Right hindlimb (tissue), 1 donor: ENCODE measurements at places on chromosomes 11 and 22.

DNA sequence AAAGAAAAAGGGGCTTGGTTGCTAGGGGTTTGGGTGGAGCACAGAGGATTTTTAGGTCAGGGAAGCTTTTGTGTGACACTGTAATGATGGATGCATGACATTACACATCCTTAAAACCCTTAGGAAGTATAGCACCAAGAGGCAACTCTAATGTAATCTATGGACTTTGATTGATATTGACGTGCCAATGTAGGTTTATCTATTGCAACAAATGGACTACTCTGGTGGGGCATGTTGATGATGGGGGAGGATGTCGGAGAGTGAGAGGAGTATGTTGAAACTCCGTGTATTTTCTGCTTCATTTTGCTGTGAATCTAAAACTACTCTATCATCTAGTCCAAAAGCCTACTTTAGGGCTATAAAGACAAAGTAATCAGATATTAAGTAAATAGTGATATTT, 72.3 kb upstream of the PAX6 start:
- no peak for DNase-seq

DNA sequence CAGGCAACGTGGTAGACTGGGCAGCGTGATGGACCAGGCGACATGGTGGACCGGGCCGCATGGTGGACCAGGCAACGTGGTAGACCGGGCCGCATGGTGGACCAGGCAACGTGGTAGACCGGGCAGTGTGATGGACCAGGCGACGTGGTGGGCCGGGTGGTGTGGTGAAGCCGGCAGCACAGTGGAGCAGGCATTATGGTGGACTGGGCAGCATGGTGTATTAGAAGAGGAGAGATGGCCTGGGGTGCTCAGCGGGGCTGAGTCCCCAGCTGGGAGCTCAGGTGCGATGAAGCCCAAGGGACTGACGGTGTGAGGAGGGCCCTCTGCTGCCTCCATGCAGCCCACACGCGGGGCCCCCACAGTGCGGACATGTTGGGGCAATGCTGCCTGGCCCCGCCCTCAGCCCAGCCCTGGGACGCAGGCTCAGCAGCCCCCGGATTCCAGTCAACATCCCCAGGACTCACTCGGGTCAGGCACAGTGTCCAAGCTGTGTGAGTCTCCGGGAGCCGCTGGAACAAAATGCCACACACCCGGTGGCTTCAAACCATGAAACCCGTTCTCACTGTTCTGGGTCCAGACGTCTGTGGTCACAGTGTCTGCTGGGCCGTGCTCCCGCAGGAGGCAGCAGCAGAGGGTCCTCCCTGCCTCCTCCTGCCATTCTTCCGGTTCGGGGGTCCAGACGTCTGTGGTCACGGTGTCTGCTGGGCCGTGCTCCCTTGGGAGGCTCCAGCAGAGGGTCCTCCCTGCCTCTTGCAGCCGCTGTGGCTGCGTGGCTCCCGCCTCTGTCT, 1084.9 kb downstream of the BRD1 start:
- DNase-seq, result no peak

- no peak for DNase-seq
Observed at GRCh38 chr11:31687256-31687655, 123.9 kb downstream of the PAX6 start.

GRCh38 chr11:12321217-12321937, 56.0 kb upstream of the PARVA start:
- no peak for DNase-seq

DNA sequence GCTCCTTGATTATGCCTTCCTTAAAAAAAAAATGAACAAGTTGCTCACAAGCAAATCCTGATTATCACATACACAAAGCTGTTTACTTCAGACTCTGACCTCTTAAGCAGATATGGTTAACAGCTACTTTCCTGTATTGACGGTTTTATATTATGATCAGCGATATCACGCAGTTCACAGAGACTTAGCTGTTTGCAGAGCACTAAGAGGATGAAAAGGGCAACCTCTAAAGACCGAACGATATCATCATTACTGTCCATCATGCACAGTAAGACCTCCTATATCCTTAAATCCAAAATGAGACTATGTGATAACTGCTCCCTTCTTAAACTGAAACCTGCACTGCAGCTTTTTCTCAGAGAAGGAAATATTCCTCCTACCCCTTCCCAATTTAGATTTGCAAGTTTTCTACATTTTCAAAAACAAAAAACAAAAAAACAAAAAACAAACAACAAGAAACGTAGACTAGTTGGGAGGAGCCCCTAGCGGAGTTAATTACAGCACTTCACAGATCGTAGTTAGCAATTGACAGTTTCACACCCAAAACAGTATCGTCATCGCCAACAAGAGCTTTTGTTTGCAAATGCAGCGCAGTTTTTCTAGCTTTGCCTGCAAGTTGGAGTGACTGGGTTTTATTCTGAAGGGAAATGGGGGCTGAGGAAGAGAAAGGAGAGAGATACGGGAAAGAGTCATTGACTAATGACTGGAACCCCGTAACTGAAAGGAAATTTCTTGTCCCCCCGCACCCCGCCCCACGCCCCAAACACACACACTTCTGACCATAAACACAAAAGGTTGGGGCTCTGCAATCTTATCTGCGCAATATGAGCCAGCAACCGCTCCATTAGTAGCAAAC, 1.2 kb downstream of the DDX6 start:
- no peak for DNase-seq

DNA sequence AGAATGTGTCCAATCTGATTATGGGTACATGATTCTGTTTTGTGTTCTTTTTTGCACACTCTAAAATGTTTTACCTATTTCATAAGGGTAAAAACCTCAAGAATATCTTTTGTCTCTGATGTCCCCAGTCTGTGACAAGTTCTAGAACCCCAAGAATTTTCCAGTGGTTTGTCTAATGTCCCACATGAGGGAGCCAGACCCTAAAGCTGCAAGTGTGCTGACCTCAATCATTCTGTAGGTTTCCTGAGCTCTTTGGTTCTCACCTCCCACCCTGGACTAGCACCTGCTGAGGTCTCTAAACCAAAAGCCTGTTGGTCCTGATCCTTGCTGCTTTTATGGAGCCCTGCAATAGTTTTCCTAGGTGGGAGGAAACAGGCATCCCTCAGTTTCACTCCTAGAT, 149.8 kb upstream of the MPPED2 start:
- no peak for DNase-seq

DNA sequence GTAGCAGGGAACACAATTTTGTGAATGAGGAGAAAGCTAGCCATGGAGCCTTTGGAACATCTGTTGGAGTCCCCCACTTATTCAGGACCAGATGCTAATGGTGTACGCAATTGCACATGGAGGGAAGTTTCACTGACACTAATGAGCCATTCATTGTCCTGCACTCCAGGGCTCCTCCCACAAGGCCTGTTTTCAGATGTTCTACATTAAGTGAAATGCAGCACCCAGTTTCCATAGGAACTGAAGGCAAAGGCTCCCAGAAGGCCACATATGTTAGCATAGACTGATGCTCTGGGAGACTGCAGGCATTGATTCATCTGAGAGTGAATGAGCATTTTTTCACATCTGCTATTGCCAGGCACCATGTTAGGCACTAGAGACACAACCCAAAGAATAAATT, 399.5 kb downstream of the ETS1 start:
- peak; percentile 42 for DNase-seq

DNA sequence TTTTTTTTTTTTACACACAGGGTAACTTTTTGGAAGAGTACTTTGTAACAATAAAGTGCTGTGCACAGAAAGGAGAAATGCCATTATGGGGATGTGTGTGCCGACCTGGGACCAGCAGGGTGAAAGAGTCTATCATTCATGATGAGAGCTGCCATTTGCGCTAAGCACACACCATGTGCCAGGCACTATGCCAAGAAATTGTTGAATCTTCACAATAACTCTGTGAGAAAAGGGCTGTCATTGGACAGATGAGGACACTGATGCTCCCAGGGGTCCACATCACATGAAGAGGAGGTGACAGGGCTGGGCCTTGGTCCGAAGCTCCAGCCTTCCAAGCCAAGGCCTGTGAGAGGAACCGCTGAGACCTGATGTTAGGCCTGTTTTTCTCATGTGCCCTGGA, 5.6 kb downstream of the DUSP18 start:
- no peak for DNase-seq

GRCh38 chr11:93972790-93973189, 48.4 kb upstream of the HEPHL1 start:
- no peak for DNase-seq

DNA sequence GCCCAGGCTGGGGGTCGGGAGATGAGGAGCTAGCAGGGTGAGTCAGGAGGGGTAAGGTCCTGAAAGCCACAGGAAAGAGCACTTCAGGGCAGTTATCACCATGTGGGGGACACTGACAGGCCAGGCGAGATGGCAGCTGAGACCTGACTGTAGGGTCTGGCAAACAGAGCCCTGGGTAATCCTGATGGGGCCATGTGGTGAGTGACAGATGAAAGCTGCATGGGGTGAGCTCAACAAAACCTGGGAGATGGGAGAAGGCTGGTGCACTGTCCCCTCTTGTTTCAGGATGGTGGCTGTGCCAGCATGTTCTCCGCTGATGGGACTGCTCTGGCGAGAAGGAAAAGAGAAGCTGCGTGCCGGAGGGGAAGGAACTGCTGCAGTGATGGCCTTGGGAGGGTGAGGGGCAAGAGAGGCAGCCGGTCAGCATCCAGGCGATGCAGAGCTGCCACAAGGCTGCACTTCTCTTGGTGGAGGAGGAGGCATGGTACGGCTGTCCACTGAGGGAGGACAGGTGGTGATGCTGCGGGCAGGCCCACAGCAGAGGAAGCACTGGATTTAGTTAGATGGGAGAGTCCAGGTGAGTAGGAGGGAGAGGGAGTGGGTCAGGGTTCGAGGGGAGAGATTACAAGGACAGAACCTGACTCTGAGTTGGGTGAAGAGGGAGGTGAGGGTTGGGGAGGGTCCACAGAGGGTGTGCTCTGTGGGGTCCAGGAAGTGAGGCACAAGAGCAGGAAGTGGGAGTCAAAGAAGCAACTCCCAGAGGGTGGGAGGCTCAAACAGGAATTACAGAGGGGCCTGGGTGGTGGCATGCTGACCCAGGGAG, 3.8 kb downstream of the TOP3B start:
- DNase-seq, result no peak

DNA sequence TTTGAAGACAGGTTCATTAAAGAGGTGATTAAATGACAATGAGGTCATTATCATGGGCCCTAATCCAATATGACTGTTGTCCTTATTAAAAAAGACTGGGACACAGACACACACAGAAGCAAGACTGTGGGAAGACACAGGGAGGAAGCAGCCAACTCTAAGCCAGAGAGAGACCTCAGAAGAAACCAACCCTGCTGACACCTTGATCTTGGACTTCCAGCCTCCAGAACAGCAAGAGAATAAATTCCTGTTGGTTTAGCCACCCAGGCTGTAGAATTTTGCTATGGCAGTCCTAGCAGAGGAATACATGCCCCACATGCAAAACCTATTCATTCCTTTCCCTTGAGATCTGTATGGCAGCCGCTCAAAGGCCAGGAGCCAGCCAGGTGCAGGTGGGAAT, 35.6 kb upstream of the CACNG2 start:
- no peak for DNase-seq

- DNase-seq, result no peak
Observed at GRCh38 chr22:50376085-50376651, 33.0 kb downstream of the PPP6R2 start.

GRCh38 chr11:93524858-93525257, 18.3 kb downstream of the SMCO4 start:
- DNase-seq, result no peak

- DNase-seq, result no peak
Observed at GRCh38 chr22:25508161-25508560, 56.3 kb upstream of the GRK3 start.

GRCh38 chr11:82610671-82611070, 123.0 kb downstream of the FAM181B start:
- DNase-seq, result no peak

DNA sequence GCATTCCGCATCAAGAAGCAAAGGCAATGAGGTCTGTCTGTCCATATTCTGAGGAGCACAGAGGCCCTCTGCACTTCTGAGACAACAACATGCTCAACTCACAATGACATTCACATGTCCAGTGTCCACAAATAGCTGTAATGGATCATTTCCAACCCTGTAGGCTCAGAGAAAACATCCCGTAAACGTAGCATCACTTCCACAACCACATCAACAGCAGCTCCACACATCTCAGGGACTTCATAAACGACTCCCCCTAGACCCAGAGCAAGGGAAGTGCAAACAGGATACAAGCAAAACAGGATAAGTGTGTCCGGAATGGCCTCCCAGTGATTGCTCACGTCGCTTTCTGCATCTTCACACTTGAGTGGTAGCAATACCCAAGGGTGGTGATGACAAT, 100.2 kb downstream of the SYN3 start:
- peak; percentile 61 for DNase-seq

- DNase-seq, result no peak
Observed at GRCh38 chr11:130798801-130799200, 117.5 kb downstream of the SNX19 start.
